Activated T-cell treated with anti-CD3 and anti-CD28 coated beads, Interleukin-2, amount 50 U/mL, for 72 hours (primary cell): ENCODE measurements at places on chromosomes 7 and 10. TPM values are rescaled to one million over a fixed set of nuclear protein-coding genes. Genes with fewer than 3 reads are reported as not detected.

DNA sequence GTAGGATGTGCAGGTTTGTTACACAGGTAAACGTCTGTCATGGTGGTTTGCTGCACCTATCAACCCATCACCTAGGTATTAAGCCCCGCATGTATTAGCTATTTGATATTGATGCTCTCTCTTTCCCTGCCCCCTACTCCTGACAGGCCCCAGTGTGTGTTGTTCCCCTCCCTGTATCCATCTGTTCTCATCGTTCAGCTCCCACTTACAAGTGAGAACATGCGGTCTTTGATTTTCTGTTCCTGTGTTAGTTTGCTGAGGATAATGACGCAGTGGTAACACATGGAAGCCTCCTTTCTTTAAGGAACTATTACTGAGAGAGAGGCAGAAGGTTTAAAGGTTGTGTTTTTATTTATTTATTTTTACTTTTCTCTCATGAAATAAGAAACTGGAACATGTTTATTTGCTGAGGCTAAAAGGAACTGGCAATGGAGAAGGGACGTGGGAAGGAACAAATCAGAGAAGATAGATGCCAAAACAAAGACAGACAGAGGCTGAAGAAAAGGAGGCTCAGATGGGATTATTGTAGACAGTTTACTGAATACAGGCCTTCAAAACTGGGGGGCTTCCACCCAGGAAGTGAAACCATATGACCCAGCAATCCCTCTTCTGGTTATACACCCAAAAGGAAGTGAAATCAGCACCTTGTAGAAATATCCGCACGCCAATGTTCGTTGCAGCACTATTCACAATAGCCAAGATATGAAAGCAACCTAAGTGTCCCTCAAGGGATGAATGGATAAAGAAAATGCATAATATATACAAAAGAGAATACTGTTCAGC is 556.3 kb downstream of the GRM8 start:
- no peak overlapping the region for H3K4me3 ChIP-seq
- no peak for DNase-seq
- H3K36me3 ChIP-seq = no peaks in the 10 kb centered on the region
- no peaks in the 10 kb centered on the region for H3K4me1 ChIP-seq

DNA sequence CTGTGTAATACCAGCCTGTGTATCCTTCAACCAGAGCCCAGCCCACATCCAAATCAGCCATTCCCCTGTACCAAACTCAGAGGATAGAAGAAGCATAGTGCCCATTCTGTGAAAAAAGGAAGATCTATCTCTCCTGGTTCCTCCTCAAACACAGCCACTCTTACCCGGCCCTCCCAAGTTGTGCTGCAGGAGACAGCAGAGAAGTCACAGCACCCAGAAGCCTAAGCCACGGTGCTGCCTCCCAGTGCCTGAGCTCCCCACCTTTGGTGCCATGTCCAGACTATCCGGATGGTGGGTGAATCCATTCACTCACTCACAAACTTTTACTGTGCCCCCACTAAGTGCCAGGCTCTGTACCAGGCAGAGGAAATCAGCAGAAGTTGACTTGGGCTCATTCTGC is 166.0 kb upstream of the ZMIZ1 start:
- H3K27me3 ChIP-seq = no peaks in the 10 kb centered on the region
- no peaks in the 10 kb centered on the region for H3K4me1 ChIP-seq
- H3K27ac ChIP-seq = no peak overlapping the region
- H3K4me3 ChIP-seq = no peak overlapping the region
- no peaks in the 10 kb centered on the region for H3K36me3 ChIP-seq
- DNase-seq = no peak

- no peaks in the 10 kb centered on the region for H3K36me3 ChIP-seq
- DNase-seq = no peak
- no peaks in the 10 kb centered on the region for H3K27me3 ChIP-seq
- H3K27ac ChIP-seq = no peak overlapping the region
- H3K4me1 ChIP-seq = peaks cover 46% of the 10 kb centered on the region
- peak overlapping the region; percentile 92 for H3K4me3 ChIP-seq
These were observed 51.3 kb upstream of the NFE2L3 start for GRCh38 chr7:26100406-26101339.

GRCh38 chr7:12415072-12415471 is 11.4 kb upstream of the VWDE start:
- H3K4me1 ChIP-seq = no peaks in the 10 kb centered on the region
- H3K27ac ChIP-seq = no peak overlapping the region
- no peak overlapping the region for H3K4me3 ChIP-seq
- no peaks in the 10 kb centered on the region for H3K36me3 ChIP-seq
- DNase-seq = no peak

DNA sequence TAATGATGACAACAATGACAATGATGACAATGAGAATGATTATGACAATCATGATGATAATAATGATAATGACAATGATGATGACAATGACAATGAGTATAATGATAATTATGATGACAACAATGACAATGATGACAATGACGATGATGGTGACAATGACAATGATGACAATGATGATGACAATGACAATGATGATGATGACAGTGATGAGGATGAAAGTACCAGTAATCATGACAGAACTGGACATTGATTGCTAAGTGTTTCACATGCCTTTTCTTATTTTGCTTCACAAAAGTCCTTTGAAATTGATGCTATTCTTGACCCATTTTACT is 1106.0 kb upstream of the AUTS2 start:
- peaks cover 1% of the 10 kb centered on the region for H3K36me3 ChIP-seq
- H3K4me3 ChIP-seq = no peak overlapping the region
- no peak for DNase-seq
- H3K27me3 ChIP-seq = no peaks in the 10 kb centered on the region
- H3K4me1 ChIP-seq = no peaks in the 10 kb centered on the region
- no peak overlapping the region for H3K27ac ChIP-seq

DNA sequence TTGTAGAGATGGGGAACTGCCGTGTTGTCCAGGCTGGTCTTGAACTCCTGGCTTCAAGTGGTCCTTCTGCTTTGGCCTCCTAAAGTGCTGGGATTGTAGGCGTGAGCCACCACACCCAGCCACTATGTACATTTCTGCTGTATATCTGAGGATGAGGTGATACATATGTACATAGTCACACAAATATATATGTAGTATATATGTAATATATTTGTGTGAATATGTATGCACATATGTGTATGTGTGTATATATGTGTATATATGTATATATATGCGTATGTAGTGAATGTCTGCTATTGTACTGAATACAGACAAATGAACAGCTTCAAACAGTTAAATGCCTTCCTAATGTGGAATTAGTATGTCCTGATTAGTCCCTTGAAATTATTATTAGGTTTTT is 70.3 kb downstream of the EXOC6 start:
- no peak for DNase-seq
- H3K27me3 ChIP-seq = no peaks in the 10 kb centered on the region
- H3K4me3 ChIP-seq = no peak overlapping the region
- peaks cover 19% of the 10 kb centered on the region for H3K36me3 ChIP-seq
- no peak overlapping the region for H3K27ac ChIP-seq

- no peaks in the 10 kb centered on the region for H3K36me3 ChIP-seq
- peak overlapping the region; percentile 50 for H3K4me3 ChIP-seq
- no peaks in the 10 kb centered on the region for H3K4me1 ChIP-seq
- H3K27me3 ChIP-seq = peaks cover 48% of the 10 kb centered on the region
These were observed 825 bp downstream of the TMEM176A start for GRCh38 chr7:150801242-150801945.

DNA sequence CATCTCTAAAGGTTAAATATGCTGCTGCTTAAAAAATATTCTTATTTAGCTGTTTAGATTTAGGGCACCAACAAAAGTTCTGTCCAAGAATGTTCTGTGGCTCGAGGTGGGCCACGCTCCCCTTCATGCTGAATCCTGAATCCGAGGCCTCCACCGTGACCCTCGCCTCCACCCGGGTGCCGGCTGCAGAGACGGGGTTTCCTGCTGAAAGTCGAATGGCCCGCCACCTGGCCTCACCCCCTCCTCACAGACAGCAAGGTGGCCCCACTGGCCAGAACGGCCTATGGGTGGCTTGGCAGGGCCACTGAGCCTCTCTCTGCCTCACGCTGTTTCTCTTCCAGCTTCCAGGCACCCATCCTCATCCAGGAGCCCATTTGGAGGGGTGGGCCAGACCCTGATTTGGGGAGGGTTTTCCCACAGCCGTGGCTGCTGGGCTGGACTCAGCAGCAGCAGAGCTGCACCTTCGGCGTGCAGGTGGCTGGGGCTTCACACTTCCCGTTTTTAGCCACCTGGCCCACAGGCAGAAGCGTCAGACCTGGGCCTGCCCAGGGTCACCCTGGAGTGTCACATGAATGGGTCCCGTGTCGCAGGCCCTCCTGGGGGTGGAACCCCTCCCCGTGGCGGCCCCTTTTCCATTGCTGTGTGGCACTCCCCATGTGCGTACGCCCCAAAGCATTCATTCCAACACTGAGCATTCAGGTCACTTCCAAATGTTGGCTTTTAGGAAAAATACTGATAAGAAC is 26.3 kb upstream of the ADGRA1 start:
- no peak overlapping the region for H3K4me3 ChIP-seq
- DNase-seq = no peak
- H3K27me3 ChIP-seq = no peaks in the 10 kb centered on the region
- H3K27ac ChIP-seq = no peak overlapping the region
- peaks cover 13% of the 10 kb centered on the region for H3K4me1 ChIP-seq

- no peaks in the 10 kb centered on the region for H3K36me3 ChIP-seq
- no peak overlapping the region for H3K4me3 ChIP-seq
- no peaks in the 10 kb centered on the region for H3K27me3 ChIP-seq
- no peak overlapping the region for H3K27ac ChIP-seq
These were observed 198.1 kb downstream of the ADARB2 start for GRCh38 chr10:1539216-1539615.

DNA sequence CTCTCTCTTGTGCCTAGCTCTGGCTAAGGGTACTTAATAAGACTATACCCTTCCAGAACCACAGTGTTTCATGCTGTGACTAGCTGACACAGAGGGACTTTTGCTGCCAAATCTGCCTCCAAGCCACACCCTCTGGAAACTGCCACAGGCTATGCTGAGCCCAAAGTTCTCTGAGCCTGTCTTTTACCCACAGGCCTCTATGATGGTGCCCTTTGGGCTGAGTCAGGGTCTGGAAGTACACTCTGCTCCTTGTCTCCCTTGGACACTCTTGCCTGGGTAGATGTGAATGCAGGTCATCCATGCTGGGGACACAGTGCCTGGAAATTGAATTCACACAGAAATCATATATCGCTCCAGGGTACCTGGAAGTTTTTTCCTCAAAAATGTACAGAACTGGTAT is 22.6 kb downstream of the DYDC1 start:
- H3K36me3 ChIP-seq = no peaks in the 10 kb centered on the region
- no peak for DNase-seq
- H3K27me3 ChIP-seq = peaks cover 12% of the 10 kb centered on the region

DNA sequence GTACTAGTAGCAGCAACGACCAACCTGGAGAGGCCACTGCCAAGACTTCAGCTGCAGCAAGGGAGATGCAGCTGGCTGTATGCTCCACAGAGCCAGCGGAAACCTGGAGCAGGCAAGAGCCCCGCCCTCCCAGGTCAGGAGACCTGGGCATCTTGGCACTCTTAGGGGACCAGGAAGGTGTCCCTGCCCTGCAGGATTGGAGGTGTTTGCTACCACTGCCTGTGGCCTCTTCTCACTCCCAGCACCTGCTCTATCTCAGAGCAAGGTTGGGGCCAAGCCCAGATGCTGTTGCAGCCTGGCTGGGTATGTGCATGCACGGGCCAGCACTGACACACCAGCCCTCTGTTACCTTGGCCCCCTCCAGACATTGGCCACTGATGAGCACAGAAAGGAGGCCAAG is 1512.8 kb downstream of the REEP3 start:
- no peak for DNase-seq
- no peaks in the 10 kb centered on the region for H3K4me1 ChIP-seq
- peaks cover 2% of the 10 kb centered on the region for H3K36me3 ChIP-seq

GRCh38 chr7:109844362-109844761 is 1246.6 kb upstream of the LRRN3 start:
- H3K4me1 ChIP-seq = no peaks in the 10 kb centered on the region
- H3K36me3 ChIP-seq = no peaks in the 10 kb centered on the region
- no peak for DNase-seq

DNA sequence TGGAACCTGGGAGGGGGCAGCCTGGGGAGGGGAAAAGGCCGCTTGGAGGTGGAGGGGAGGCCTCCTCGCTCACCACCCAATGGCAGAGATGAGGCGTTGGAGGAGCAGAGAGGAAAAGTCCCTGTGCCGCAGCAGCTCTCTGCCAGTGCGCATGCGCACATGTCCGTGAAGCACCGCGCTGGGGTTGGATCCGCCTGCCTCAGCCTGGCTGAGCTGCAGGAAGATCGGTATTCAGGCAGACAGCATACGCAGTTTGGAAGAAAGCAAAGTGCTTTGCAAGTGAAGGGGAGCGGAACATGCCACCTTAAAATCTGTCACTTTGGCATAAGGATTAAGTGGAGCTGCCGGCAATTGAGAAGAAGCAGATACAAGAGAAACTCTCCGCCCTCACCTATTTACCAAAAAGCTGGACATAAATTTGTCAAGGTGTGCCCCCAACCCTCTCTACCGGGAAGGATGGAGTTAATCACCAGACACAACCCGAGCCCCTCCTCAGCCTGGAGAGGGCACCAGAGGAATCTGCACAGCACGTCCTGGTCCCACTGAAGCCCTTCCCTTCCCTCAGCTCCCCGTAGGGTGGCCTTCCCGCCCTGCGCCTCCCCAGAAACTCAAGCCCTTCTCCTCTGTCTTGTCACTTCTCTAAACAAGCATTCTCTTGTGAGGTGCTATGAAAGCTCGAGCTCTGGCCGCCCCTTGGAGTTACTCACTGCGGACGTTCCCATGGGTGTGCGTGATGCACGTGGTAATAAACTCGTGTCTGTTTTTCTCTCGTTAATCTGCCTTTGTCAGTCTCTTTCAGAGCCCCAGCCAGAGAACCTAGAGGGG is 32.2 kb upstream of the TMEM72 start:
- H3K4me1 ChIP-seq = peaks cover 12% of the 10 kb centered on the region
- H3K4me3 ChIP-seq = peak overlapping the region; percentile 84
- no peak overlapping the region for H3K27ac ChIP-seq
- DNase-seq = peak; percentile 80

DNA sequence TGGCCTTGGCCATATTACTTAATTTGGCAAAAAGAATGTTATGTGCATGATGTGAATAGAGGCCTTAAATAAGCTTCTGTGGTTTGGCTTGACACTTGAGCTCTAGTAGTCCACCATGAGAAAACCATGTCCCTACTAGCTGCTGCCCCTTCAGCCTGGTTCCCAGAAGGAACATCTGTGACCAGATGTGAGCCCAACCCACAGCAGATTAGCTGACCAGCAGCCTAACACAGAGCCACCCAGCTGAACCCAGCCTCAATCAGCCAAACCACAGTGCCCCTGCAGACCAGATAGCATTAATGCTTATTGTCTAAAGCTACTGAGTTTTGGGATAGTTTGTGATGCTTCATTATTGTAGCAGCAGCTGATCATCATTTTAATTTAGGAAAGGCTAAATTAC is 16.6 kb downstream of the JAZF1 start:
- no peak for DNase-seq
- H3K27me3 ChIP-seq = no peaks in the 10 kb centered on the region
- H3K27ac ChIP-seq = no peak overlapping the region
- no peaks in the 10 kb centered on the region for H3K36me3 ChIP-seq
- H3K4me1 ChIP-seq = peaks cover 13% of the 10 kb centered on the region
- H3K4me3 ChIP-seq = no peak overlapping the region

PANK1 gene
- total RNA-seq = 5.3 TPM

AKR1E2 gene
- total RNA-seq = 10.0 TPM

CTTNBP2 gene
- total RNA-seq = not detected

FAM25C gene
- total RNA-seq = not detected

CPA4 gene
- not detected for total RNA-seq

GIMAP2 gene
- total RNA-seq = 47.8 TPM
